ENCODE measurements at places on chromosomes 1 and 21.
A peak's percentile ranks its signal among the peaks of the same experiment; 100 is the strongest.

DNA sequence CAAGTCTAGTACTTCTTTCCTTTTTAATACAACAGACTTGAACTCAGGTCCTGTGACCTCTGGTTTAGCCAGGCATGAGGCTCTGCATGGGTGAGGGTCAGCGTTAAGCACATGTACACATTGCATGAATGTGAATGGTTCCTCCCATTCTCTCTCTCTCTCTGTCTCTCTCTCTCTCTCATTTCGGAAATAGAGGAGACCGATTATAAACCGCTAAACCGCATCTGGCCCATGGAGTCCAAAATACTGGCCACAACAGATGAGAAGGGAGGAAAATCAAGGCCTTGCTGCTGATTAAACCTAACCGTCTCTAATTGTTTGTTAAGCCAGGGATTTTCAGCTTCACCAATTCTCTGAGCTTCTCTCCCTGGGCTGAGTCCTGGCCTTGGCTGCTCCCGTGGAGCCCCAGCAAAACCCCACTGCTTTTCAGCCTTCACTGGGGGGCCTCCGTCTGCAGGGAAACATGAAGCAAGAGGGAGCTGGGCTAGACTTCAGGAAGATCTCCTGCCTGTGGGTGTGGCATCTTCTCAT lies 6.6 kb downstream of the RSPO1 start:
- no peak for DNase-seq

DNA sequence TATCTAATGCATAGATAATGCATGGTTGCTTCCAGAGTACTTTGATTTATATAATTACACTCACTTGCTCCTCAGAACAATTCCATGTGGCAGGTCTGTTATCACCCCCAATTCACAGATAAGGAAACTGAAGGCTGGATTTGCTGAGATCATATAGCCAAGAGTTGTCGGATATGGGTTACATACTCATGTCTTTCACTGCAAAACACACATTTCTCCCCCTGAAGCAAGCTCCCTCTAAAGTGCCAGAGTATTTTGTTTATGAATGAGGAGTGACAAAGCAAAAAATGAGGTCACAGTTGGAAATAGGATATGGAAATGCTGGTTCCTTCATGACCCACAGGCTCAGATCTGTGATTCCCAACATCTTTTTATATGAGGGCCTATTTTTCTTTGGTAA lies 134.2 kb downstream of the ROR1 start:
- DNase-seq, result no peak

DNA sequence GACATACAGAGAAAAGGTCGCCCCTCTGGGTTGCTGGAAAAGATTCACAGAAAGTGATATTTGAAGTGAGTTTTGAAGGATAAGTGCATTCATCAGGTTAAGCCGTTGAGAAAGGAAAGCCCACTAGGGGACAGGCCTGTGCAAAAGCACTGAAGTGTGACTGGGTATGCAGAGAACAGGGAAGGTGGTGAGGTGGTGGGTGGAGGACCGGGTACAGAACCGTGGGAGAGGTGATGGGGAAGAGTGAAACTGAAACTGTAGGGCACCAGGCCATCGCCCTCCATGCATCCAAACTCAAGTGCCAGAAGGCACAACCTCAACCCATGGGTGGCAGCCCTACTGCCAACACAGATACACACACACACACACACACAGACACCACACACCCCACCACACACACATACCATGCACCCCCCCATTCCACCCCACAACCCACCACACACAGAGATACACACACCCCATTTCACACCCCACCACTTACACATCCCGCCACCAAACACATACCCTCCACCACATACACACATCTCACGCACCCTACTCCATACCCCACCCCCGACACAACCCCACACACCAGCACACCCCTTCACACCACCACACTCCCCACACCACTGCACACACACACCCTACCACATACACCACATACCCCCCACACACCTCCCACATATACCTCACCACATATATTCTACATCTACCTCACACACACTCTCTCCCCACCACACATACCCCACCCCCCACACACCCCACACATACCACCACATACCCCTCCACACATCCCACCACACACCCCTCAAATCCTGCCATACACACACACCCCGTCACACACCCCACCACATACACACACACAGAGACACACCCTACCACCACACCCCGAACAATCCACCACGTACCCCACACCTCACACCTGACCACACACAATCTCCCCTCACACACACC lies 59.0 kb downstream of the TSEN15 start:
- no peak for DNase-seq

DNA sequence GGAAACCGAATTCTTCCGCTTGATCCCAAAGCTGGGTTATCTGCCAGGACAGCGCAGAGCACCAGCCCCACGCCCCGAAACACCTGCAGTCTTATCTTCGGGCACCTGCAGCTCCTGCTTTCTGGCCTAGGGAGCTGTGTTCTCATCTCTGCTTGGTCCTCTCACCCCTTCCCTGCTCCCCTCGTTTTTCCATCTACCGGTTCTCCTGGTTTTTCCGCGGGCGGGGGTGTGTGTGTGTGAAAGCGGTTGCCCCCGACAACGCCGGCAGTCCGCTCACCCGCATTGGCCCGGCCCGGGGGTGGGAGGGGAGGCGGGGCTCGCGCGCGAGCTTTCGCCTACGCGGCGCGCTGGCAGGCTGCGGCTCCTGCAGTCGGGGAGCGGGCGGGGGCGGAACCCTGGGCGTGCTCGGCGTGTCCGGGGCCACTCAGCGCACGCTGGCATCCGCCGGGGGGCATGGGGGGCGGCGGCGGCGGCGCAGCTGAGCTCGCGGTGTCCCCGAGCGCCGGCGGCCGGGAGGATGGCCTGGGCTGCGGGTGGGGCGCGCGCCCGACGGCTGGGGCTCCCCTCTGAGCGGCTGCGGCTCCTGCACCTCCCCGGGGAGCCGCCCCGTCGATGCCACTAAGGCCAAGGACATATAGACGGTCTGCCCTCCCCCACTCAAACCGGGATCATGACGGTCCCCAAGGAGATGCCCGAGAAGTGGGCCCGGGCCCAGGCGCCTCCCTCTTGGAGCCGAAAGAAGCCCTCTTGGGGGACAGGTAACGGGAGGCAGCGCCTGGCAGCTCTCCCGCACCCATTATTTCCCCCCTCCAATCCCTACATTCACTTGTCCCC lies 3.2 kb downstream of the ATP8B2 start:
- DNase-seq, result peak; percentile 83

GRCh38 chr1:228100822-228101613 lies 2.1 kb downstream of the C1orf35 start:
- no peak for DNase-seq
